Right renal cortex interstitium (tissue), 3 donors: ENCODE measurements at places on chromosomes 4 and X. TPM values are rescaled to one million over a fixed set of nuclear protein-coding genes. Genes with fewer than 3 reads are reported as not detected.

INTS6L gene
- polyA plus RNA-seq = 23.8 TPM

ATP8A1 gene
- 33.6 TPM for polyA plus RNA-seq

GUCY1A1 gene
- 88.3 TPM for polyA plus RNA-seq

GAGE2A gene
- not detected for polyA plus RNA-seq

SPON2 gene
- 6.9 TPM for polyA plus RNA-seq

FOXR2 gene
- not detected for polyA plus RNA-seq

NHSL2 gene
- polyA plus RNA-seq = 8.5 TPM

TREX2 gene
- 0.24 TPM for polyA plus RNA-seq

TLR2 gene
- 6.5 TPM for polyA plus RNA-seq

HTN3 gene
- polyA plus RNA-seq = not detected

MGARP gene
- polyA plus RNA-seq = 0.35 TPM

CLDN22 gene
- polyA plus RNA-seq = 0.74 TPM
